ENCODE measurements at places on chromosomes 2 and 18.

DNA sequence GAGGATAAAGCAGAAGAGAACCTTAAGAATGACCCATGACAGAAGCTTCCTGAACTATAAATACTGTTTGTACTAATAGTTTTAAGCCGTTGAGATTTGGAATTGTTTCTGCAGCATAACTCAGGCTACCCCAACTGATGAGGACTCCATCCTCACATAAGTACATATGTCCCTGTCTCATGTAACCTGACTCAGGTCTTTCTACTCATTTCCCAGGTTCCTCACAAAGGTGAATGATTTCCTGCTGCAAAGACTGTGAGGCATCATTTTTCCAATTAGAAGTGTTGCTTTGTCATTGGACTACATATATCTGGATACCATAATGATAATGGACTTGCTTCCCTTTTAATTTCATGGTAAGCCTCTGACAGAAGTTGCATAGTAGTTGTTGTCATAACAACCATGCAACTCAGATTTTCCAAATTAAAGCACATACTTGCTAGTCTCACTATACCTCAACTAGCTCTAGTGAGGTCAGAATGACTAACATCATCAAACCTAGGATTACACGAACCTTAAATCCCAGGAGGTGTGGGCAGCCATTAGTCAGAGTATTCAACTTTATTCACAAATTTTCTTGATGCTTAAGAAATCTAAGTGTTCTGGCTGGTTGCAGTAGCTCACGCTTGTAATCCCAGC is 38.0 kb upstream of the NEDD4L start:
- no peak for DNase-seq

GRCh38 chr2:154125891-154126290 is 254.2 kb downstream of the GALNT13 start:
- DNase-seq: no peak

GRCh38 chr2:729376-729861 is 52.2 kb upstream of the TMEM18 start:
- DNase-seq: no peak

DNA sequence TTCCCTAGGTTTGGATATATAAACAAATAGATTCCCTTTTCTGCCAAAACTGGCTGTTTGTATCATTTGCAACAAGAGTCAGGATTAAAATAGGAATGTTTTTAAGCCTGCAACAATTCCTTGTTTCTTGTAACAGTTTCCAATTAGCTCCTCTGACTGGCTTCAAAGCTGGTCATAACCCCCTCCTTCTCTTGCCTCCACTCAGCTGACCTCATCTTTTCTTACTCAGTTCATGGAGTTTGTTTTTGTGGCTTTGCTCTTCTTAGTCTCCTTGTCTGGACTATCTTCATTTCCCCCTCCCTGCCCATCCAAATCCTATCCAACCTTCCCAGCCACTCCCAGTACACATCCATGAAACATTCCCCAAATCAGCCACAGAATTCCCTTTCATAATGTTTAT is 14.3 kb upstream of the RAPH1 start:
- no peak for DNase-seq

GRCh38 chr2:72425996-72426395 is 278.3 kb upstream of the CYP26B1 start:
- DNase-seq: no peak

DNA sequence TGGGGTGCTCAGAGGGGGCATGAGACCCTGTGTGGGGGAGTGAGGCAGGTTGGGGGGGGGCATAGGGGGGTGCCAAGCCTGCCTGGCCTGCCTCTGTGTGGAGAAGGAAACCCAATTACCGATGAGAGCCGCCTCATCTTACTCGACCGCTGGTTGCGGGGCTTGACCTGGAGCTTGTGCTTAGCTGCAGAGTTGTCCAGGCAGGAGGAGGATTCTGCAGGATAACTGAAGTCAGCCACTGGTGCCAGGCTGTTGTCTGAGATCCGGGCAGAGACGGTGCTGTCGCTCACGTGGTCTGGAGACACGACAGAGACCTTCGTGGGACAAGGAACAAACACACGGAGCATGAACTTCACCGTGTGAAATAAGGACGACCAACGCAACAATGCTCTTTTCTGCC is 95.9 kb upstream of the MGAT4A start:
- no peak for DNase-seq

DNA sequence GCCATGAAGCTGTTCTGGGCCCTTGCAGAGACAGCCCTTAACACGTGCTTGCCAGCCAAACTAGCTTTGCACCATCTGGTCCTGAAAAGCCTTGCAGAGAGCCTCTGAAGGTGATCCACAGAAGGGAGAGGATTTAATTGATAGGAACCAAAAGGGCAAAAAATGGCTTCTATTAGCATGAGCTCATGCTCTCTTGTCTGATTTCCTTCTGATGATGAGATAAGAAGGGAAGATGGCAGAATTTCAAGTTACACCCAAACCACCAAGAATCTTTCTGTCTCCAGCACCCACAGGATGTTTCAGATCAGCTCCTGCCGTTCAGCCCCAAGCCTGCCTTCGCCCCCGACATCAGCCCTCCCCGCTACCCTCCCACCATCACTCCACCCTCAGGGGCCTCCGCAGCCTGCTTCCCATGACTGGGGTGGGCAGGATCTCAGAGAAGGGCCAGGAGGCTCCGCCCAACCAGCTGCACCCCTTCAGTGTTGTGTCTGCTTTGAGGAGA is 23.4 kb upstream of the GLI2 start:
- no peak for DNase-seq

GRCh38 chr18:394987-395362 is 105.5 kb downstream of the COLEC12 start:
- DNase-seq: no peak

GRCh38 chr2:23746141-23746863 is 180.6 kb downstream of the ATAD2B start:
- DNase-seq: no peak

DNA sequence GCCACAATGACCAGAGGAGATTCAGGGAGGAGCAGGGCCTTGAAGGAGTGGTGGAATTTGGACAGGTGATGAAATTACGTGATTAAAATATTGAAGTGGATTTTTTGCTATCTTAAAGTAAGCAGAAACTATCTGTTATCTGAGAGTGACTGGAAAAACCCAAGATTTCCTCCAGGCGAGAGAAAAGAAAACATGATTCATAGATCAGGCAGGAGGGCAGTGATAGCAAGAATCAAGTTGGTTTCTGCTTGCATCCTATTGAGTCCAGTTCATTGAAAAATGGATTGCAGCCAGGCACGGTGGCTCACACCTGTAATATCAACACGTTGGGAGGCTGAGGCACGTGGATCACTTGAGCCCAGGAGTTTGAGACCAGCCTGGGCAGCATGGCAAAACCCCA is 127.8 kb downstream of the NXPH2 start:
- no peak for DNase-seq

- no peak for DNase-seq
Observed at GRCh38 chr2:231655894-231656293, 52.4 kb upstream of the PTMA start.

GRCh38 chr2:67694445-67694844 is 297.3 kb downstream of the ETAA1 start:
- DNase-seq: no peak

- no peak for DNase-seq
Observed at GRCh38 chr2:50343150-50343830, 688.6 kb downstream of the NRXN1 start.

DNA sequence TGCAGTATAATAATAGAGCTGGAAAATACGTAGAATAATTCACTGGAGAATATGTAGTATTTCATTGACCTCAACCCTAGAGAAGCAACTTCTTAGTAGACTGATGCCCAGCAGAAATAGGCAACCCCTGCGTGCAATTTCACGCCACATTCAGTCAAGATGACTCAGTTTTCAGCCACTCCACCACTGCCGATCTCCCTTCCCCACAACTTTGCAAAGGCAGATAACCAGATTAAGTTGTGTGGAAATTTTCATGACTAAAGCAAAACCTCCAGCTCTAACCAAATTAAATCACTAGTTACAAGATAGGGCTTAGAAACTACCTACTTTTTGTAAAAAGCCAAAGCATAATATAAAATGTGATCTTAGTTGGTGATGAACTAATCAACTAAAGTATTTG is 63.3 kb upstream of the STK17B start:
- no peak for DNase-seq

- no peak for DNase-seq
Observed at GRCh38 chr2:128284841-128285240, 33.8 kb downstream of the HS6ST1 start.

GRCh38 chr2:113930448-113930847 is 40.6 kb downstream of the ACTR3 start:
- DNase-seq: no peak

GRCh38 chr2:219631904-219632759 is 4.7 kb downstream of the SLC4A3 start:
- DNase-seq: no peak

GRCh38 chr2:6202756-6203155 is 510.6 kb downstream of the SOX11 start:
- no peak for DNase-seq

DNA sequence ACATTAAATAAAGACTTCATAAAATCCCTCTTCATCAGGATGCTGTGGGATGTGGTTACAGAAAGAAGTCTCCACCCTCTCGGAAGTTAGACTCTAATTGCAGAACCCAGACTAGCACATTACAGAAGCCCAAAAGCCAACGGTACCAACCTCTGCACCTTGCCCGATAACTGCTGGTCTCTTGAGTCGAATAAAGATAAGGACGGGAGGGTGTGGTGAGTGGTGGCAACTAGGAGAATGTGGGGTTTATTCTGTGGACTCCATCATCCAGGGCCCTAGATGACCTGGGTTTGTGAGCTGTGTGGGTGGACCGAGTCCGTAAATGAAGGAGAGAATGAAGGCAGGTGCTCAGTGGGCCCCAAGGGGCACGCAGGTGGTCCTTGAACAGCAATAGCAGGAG is 462.8 kb upstream of the ID2 start:
- no peak for DNase-seq

DNA sequence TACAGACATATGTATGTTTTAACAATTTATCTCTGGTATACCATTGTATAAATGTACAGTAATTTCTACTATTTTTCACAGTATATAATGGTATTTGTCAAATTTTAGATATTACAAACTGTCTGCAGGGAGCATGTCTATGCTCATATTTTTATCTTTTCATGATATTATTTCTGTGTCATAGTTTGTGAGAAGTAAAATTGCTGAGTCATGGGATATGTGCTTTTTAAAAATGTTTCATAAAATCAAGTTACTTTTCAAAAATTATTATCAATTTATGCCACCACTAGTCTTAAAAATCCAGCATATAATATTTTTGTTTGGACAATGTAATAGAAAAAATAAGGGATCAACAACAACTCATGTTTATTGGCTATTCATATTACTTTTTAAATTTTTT is 9.1 kb upstream of the ZNF804A start:
- no peak for DNase-seq

DNA sequence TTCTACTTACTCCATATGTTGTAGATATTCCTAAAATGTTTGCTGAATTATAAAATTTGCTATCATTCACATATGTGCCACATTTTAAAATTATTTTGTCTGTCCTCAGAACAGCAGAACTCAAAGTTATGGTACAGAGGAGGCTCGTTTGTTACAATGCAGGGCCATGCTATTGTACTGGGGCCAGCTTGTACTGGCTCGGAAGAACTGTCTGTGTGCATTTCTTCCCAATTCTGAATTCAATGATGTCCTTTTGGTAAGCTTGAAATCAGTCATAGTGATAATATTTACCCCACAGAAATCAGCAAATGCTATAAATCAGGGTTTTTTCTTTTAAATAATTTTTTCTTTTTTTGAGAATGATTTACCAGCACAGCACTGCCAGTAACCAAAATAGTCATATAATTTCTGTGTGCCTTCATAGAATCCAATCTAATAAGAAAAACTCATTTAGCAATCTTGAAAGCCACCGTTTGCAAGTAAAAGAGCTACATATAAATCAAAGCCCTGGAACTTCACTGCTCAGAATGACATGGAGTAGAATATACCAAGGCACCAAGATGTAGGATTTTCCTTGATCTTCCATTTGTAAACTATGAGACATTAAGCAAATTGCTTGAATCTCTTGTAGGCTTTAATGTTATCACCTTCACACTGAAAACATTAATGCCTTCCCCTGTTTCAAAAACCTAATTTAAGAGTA is 90.7 kb upstream of the EPHA4 start:
- no peak for DNase-seq

GRCh38 chr2:39730685-39731302 is 48.3 kb downstream of the THUMPD2 start:
- no peak for DNase-seq

GRCh38 chr2:60336442-60337141 is 216.9 kb downstream of the BCL11A start:
- no peak for DNase-seq
